Motor neuron (in vitro differentiated cells): ENCODE measurements at places on chromosomes 7 and 10. TPM values are rescaled to one million over a fixed set of nuclear protein-coding genes. Genes with fewer than 3 reads are reported as not detected.

Gene PLCE1
- 1.5 and 1.6 TPM in 2 replicates for total RNA-seq

Gene ERV3-1
- total RNA-seq, result 34.3 and 37.4 TPM in 2 replicates

Gene SFTPA2
- 0.97 and 1.3 TPM in 2 replicates for total RNA-seq

Gene TMEM140
- total RNA-seq, result 5.6 and 6.7 TPM in 2 replicates

Gene OR2A7
- total RNA-seq, result 0.50 and 0.52 TPM in 2 replicates

Gene TRIM50
- total RNA-seq, result 1.5 TPM in 1 of 2 replicates, not detected in the other

Gene CLCN1
- total RNA-seq, result 0.16 and 0.18 TPM in 2 replicates

Gene TEX36
- 0.52 TPM in 1 of 2 replicates, not detected in the other for total RNA-seq

Gene SFXN2
- total RNA-seq, result 2.8 and 3.6 TPM in 2 replicates

Gene ALKBH4
- 11.0 and 11.2 TPM in 2 replicates for total RNA-seq

Gene HMX2
- 0.16 TPM in 1 of 2 replicates, not detected in the other for total RNA-seq

Gene TRUB1
- total RNA-seq, result 31.6 and 31.9 TPM in 2 replicates

Gene CARD11
- total RNA-seq, result 0.05 and 0.36 TPM in 2 replicates

Gene ZNF32
- total RNA-seq, result 44.6 and 47.3 TPM in 2 replicates

Gene DLD
- 67.2 and 76.8 TPM in 2 replicates for total RNA-seq

Gene TMEM176A
- total RNA-seq, result 1.1 and 1.9 TPM in 2 replicates

Gene NKX2-3
- not detected in 2 replicates for total RNA-seq

Gene MLXIPL
- total RNA-seq, result 8.1 and 13.1 TPM in 2 replicates

Gene CYP2C18
- total RNA-seq, result 0.31 and 0.69 TPM in 2 replicates

Gene CBLL1
- total RNA-seq, result 26.3 and 27.6 TPM in 2 replicates

Gene PTEN
- total RNA-seq, result 45.2 and 60.4 TPM in 2 replicates

Gene WNT8B
- total RNA-seq, result not detected in 2 replicates

Gene TUBB8
- total RNA-seq, result 1.6 and 1.8 TPM in 2 replicates

Gene VSTM2A
- total RNA-seq, result 1.8 TPM in 1 of 2 replicates, not detected in the other

Gene LRIT1
- total RNA-seq, result 0.18 TPM in 1 of 2 replicates, not detected in the other

Gene PLAU
- total RNA-seq, result 0.17 and 0.23 TPM in 2 replicates

Gene NKX1-2
- total RNA-seq, result 2.6 TPM in 2 replicates

Gene VGF
- total RNA-seq, result 0.40 and 1.0 TPM in 2 replicates

Gene NDUFA5
- 155 and 167 TPM in 2 replicates for total RNA-seq

Gene UPK3B
- 1.5 TPM in 1 of 2 replicates, not detected in the other for total RNA-seq

Gene TEX47
- 0.53 TPM in 1 of 2 replicates, not detected in the other for total RNA-seq

Gene FFAR4
- not detected in 2 replicates for total RNA-seq

Gene HPSE2
- 0.09 and 0.13 TPM in 2 replicates for total RNA-seq

Gene NUTM2D
- total RNA-seq, result 8.5 and 9.7 TPM in 2 replicates

Gene EBF3
- 0.10 and 0.11 TPM in 2 replicates for total RNA-seq

Gene UTF1
- total RNA-seq, result not detected in 2 replicates

Gene SUGCT
- total RNA-seq, result 2.9 and 3.5 TPM in 2 replicates

Gene TAS2R41
- not detected in 2 replicates for total RNA-seq

Gene CCDC136
- total RNA-seq, result 99.4 and 203 TPM in 2 replicates

Gene H2BK1
- total RNA-seq, result not detected in 2 replicates

Gene SCD
- total RNA-seq, result 244 and 246 TPM in 2 replicates

Gene CH25H
- 0.68 and 1.2 TPM in 2 replicates for total RNA-seq

Gene LIPJ
- 0.14 and 0.15 TPM in 2 replicates for total RNA-seq

Gene EFCAB10
- 0.97 and 1.9 TPM in 2 replicates for total RNA-seq

Gene LBX1
- 14.0 and 30.1 TPM in 2 replicates for total RNA-seq

Gene ACSM6
- not detected in 2 replicates for total RNA-seq

Gene MRLN
- not detected in 2 replicates for total RNA-seq

Gene JCAD
- 5.4 and 6.1 TPM in 2 replicates for total RNA-seq

Gene TRPV5
- 0.25 TPM in 1 of 2 replicates, not detected in the other for total RNA-seq

Gene AKR1D1
- total RNA-seq, result 0.29 TPM in 1 of 2 replicates, not detected in the other
